NCI-H526 (cell line): ENCODE measurements at places on chromosomes 1 and 21.

DNA sequence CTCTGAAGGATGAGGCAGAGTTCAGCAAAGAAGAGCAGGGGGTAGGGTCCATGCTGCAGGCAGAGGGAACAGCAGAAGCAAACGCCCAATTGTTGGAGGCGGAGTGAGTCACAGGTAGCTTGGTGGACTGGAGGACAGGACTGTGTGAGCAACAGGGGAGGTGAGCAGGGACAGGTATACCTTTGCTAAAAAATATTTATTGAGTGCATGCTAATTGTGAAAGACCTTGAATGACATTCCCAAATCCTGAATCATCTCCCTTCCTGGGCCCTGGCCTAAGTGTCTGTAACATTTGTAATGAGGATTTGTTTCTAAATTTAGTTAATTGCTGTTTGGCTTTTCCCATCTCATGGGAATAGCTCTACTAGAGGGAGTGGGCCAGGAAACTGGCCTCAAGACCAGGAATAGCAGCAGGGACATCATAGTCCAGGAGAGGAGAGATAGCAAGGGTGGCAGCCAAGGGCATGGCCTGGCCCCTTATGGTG, 123.7 kb downstream of the FOXD2 start:
- no peak for DNase-seq

DNA sequence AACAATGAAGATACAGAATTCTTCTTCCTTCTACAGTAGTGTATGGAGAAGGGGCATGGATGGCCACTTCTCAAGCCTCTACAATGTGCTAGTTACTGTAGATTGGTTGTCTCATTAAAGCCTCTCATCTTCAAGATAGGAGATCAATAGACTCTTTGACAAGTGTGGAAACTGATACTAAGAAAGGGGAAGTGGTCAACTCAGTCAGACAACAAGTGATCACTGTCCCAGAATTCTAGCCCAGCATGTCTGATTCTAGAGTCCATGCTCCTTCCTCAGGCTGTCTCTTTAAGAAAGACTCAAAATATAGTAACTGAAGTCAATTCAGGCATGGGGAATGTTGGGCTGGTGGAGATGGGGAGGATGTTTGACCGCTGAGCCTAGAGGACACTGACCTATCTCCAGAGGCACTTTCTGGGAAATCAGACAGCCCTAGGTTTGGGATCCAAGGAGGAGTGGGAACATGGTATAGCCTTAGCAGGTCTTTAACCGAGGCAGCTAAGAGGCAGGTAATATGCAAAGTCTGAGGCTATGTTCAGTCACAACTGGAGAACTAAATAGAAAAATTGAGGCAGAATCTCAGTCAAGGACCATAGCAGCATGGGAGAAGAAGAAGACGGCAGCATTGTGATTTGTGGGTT, 39.3 kb upstream of the EYA3 start:
- no peak for DNase-seq

GRCh38 chr1:218711884-218712674, 366.9 kb downstream of the TGFB2 start:
- DNase-seq = no peak

DNA sequence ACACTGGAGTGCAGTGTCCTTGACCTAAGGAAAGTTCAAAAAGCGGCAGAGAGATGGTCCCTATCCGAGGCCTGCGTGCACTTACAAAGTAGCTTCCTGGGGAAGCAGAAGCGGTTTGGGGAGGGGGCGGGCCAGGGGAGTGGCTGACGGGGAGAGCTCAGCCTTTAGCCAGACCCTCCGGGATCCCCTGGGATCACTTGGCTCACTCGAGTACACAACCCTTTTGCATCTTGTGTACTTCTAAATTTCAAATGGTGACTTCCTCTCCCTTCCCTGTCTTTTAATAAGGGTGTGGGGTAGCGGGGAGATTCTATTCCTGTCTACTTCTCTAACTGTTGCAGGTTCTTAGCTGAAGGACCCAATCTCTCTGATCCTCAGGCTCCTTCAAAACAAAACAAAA, 18.1 kb upstream of the SNX27 start:
- DNase-seq = peak; percentile 83

DNA sequence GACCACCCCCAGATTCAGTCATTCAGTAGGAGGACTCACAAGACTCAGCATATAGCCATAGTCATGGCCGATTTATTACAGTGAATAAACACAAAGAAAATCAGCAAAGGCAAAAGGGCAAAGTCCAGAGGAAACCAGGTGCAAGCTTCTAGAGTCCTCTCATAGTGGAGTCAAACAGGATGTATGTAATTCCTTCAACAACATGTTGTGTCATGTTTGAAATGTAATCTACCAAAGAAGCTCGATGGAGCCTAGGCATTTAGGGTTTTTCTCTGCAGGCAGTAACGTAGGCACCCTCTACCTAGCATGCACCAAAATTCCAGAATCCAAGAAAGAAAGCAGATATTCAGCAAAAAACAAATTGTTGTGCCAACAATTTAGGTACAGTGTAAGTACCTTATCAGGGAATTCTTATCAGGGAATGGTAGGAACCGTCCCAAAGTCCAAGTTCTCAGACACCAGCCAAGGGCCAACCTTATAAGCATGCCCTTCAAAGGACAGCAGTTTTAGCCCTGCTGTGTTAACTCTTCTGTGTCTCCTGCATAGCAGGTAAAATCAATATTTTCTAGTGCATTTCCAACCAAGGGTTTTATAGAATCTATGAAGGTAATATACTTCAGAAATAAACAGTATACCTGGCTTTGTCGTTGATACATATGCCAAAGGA, 16.1 kb upstream of the SLAMF6 start:
- peak; percentile 92 for DNase-seq

GRCh38 chr1:246587606-246588005, 21.4 kb downstream of the CNST start:
- no peak for DNase-seq

DNA sequence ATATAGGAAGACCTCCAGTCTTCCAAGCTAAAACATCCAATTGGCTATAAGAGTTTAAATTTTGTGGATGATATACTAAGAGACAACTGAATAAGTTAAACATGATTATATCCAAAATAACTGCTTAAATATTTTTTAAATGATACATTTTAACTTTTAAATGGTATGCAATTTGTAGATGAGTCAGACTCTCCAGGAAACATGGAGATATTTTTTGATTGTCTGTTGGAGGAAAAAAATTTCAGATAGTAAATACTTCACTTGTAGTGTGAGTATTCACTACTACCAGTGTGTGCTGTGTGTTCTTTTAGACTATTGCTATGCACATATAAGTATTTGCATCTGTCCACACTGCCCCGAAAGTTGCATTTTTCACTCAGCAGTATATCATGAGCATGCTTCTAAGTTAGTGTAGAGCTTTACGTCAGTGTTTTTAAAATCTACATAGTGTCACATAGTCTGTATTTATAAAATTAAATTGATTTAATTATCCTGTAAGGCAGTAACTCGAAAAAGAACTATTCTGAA, 91.1 kb downstream of the USP25 start:
- DNase-seq = no peak

DNA sequence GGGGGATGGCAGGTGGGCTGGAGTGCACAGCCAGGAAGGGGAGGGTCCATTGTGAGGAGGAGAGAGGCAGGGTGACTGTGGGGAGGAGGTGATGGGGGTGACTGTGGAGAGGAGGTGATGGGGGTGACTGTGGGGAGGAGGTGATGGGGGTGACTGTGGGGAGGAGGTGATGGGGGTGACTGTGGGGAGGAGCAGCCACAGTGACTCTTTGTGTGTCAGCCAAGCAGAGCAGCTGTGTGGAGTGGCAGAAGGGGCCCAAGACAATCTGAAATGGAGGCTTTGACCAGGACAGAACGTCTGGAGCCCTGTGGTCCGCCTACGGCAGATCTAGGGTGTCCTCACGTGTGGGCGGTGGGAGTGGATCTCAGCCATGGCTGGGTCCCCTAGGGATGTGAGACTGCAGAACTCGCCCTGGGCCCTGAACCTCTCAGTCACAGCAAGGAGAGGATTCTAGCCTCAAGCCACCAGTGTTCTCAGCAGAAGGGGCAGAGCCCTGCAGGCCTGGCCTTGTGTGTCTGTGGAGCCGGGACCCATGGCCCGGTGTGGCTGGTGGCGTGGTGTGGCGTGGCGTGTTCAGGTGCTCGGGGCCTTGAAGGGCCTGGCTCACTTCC, 81.5 kb downstream of the OBSCN start:
- no peak for DNase-seq

DNA sequence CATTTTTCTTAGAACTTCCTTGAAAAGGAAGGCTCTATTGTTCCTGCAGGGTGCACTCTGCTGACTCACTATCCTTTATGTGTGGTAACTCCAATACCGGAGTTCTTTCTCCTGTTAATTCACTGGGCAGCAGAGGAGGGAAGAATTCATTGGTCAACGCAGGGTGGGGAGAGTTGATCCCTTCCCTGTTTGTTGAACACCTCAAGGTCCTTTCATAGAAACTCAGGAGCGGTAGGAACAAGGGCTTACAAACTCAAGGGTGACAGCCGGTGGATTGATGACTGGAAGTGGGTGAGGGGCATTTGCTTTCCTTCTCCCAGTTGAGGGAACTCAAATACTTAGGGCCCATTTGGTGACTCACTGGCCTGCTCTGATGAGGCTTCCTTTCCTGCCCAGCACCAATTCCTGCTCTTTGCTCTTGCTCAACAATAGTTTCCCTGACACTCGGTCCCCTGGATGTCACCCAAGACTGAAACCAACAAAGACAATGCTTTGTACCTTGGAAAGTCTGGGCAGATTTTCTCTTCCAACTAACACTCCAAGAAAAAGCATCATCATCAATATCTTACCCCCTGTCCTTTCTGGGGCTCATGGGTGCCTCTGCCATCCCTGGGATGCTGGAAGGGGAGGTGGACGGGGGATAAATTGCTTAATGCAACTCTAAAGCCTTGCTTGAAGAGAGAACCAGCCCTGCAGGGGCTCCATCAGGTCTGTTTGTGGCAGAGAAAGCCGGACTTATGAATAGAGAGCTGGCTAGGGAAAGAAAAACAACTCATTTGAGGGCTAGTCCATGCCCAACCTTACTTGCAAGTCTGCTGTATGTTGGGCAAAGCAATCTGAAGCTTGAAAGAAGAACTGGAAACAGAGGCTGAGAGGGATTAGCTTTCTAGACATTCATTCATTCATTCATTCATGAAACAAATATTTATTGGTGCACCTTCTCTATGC, 9.3 kb downstream of the SLC26A9 start:
- DNase-seq = no peak
